Nucleus accumbens (tissue), 56 donors: ENCODE measurements at places on chromosomes 2 and 18.

DNA sequence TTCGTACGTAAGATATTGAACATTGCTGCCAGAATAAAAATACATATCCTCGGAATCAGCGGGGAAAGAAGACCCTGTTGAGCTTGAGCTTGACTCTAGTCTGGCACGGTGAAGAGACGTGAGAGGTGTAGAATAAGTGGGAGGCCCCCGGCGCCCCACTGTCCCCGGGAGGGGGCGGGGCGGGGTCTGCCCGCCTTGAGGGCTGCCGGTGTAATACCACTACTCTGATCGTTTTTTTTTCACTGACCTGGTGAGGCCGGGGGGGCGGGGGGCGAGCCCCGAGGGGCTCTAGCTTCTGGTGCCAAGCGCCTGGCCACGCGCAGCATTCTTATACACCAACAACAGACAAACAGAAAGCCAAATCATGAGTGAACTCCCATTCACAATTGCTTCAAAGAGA, 324.0 kb upstream of the REG3G start:
- DNase-seq: no peak

- DNase-seq: no peak
These were observed 191.0 kb downstream of the GRB14 start for GRCh38 chr2:164430166-164430783.

DNA sequence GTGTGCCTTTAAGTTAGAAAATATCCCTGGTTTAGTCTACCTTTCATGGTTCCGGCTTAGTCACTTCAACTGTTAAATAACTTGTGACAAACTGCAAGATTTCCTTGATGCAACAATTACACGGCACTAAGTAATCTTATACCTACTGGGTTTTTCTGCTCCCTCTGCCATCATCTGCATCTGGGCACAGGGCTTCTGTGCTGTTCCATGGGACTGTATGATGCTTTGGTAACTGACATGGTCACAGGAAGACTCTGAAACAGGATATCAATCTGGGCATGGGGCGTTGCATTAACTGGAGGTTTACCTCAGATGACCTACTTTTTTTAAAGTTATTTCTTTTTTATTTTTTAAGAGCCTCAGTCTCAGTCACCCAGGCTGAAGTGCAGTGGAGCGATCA, 365.4 kb downstream of the SS18 start:
- no peak for DNase-seq

DNA sequence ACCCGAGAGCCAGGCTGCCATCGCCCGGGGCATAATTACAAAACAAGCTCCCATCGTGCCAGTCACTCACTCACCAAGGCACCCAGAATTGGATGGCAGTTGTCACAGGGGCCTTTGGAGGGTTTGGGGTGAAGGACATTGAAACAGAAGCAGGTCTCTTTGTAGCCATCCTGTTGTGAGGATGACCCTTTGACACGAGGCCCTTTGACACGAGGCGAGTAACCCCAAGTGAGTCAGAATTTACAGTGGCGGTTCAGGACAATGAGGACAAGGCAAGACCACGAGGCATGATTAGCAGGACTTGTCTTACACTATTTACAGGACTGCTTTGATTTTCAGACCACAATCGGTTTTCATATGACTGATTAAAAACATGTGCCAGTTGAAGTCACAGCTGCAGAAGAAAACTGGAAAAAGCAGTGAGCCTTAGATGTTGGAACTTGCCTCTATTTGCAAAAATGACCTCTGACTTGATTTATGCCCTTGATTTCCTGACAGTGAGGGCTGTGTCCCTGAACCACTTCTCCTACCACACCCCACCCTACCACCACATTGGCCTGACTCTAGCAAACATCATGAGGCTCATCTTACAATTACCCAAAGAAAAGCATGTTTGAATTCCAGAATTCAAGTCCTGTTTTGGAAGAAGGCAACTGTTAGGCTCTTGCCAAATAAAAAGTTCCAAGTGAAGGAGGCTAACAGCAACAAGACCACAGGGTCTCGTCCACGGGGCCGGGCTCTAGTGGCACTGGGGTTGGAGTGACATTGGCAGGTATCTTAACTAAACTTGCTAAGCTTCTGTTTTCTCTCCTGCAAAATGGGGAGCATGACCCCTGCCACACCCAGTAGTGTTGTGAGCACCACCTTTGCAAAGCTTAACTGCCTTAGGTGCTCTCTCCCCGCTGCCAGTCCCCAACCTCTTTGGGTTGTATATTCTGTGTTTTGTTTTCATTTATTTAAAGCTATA, 64.4 kb upstream of the FOSL2 start:
- no peak for DNase-seq

- no peak for DNase-seq
These were observed 200.5 kb downstream of the MC4R start for GRCh38 chr18:60172030-60172429.

- DNase-seq: no peak
These were observed 326.4 kb downstream of the THSD7B start for GRCh38 chr2:137091704-137092103.

GRCh38 chr2:41967476-41968181, 80.2 kb upstream of the PKDCC start:
- DNase-seq: no peak

GRCh38 chr2:135840601-135841000, 3.6 kb upstream of the LCT start:
- no peak for DNase-seq

- DNase-seq: no peak
These were observed 30.5 kb upstream of the ARMC9 start for GRCh38 chr2:231167745-231168459.

- DNase-seq: no peak
These were observed 215.6 kb upstream of the NABP1 start for GRCh38 chr2:191462370-191462769.

DNA sequence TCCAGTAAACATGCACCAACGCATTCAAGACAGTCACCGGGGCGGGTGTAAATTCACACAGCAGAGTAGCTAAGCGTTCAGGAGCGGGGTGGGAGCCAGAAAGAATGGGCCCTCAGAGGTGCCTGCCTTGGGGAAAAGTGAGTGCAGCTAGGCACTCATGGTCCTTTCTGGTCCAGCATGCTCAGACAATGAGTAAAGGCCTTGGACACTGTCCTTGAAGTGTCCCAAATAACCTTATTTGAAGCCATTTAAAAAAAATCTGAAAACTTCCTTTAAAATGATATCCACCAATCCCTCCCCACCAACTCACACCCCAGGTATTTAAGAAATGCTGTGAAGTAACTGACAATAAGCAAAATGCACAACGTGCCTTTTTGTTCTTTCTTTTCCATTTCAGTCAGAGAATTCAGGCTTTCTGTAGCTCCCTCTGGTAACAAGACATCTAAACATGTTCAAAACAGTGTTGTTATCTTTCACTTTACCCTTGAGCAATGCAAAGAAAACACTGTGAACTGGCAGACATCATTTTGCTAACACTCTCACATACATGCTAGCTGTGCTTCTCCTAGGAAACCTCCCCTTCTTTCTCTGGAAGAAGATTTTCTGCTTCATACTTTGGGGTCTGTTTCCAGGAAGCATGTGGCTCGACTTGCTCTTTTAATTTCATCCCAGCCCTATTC, 445.1 kb upstream of the SPRED2 start:
- DNase-seq: no peak

GRCh38 chr2:159903443-159904126, 105.6 kb upstream of the CD302 start:
- DNase-seq: no peak

- DNase-seq: no peak
These were observed 55.0 kb upstream of the MCFD2 start for GRCh38 chr2:46970334-46971288.

GRCh38 chr2:4047961-4048891, 344.9 kb downstream of the DCDC2C start:
- DNase-seq: no peak

- no peak for DNase-seq
These were observed 45.3 kb upstream of the CCBE1 start for GRCh38 chr18:59742325-59743111.

DNA sequence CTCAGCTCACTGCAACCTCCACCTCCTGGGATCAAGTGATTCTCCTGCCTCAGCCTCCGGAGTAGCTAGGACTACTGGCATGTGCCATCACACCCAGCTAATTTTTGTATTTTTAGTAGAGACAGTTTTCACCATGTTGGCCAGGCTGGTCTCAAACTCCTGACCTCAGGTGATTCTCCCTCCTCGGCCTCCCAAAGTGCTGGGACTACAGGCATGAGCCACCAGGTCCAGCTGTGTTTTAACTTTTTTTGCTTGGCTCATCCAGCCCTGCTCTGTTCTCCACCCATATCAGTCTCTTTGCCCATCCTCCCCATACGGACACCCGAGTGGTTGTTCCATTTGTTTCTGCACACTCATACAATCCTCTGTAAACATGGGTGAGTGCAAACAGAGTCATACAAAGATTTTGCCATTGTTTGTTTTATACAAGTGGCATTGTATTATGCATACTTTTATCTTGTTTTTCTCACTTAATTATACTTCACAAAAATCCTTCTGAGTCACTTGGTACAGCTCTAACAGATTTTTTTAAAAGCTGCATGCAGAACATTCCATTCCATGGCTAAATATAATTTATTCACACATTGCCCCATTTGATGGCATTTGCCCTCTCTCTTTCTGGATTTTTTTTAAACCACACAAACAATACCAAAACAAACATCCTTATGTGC, 5.3 kb downstream of the APOB start:
- DNase-seq: no peak

GRCh38 chr18:48479531-48479930, 59.3 kb upstream of the CTIF start:
- DNase-seq: no peak

DNA sequence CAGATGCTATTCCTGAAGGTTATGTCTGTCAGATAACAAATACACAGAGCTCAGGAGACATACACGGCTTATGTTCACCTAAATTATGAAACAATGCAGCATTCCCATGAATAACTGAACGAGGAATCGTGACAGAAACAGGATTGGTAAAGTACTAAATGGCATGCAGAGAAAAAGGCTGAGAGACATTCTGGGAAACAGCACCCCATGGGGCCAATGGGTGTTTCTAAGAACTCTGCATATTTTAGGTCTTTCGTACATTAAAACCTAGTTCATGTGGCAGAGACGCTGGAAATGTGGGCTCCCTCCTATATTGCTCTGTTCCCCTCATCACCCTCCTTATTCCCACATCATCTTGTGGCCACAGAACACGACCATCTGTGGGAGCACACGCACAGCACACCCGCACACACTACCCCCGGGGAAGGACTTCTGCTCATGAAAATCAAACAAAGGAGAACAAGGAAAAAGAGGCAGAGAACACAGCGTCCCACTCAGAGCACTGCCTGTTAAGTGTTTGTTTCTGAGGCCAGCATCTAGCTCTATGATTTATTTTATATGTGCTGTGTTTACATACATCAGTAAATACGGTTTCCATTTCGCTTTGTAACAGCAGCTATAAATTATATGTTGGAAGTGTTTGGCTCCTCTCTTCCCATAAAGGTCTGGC, 143.6 kb downstream of the AFF3 start:
- no peak for DNase-seq

- DNase-seq: no peak
These were observed 7.1 kb downstream of the ASB18 start for GRCh38 chr2:236257136-236257535.

DNA sequence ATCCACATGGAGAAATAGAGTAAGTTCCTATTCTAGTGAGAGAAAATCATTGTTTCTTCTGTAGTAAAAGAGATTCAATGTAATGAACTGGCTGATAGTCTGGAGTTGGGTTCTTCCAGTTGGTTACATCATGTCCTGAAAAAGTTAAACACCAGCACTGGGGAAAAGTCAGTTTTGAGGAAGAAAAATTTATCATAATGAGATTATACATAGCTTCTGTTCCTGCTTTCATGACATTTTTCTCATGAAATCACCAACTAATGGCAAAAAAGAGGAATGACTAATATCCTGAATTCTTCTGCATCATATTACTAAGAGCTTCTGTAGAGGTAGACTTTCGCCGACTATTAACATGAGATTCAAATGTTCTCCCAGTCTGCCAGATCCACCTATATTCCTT, 69.2 kb upstream of the SLC9A2 start:
- no peak for DNase-seq

DNA sequence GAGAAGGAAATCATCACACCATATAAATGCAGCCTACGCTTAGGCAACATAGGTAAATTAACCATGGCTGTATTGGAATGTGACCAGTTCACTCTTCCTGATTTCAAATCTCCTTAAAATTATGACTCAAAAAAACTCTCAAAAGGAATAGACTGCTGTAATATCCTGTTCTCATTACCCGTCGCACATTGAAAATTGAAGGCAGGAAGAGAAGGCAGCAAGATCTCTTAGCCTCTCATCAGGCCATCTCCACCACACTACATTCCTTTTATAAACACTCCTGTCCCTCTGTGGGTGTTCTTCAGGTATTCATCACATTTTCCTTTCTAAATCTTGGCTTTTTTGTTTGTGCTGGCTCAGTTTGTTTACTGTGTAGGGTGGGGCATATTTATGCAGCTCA, 83.2 kb downstream of the PPP1R1C start:
- DNase-seq: no peak

DNA sequence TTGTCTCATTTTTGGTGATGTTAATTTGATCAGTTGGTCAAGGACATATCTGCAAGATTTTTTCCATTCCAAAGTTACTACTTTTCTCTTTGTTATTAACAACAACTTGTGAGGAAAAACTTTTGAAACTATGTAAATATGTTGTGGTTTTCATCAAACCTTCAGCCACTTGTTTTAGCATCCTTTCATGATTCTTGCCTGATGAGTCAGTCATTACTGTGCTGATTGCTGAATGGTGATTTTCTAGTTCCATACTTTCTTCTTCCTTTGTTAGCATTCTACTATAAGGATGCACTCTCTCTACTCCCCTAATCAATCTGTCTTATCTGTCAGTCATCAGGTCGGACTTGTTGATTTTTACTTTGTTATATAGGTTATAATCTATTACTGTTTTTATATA, 10.9 kb downstream of the TMEM87B start:
- no peak for DNase-seq

GRCh38 chr2:58158481-58158880, 82.6 kb downstream of the FANCL start:
- DNase-seq: no peak

DNA sequence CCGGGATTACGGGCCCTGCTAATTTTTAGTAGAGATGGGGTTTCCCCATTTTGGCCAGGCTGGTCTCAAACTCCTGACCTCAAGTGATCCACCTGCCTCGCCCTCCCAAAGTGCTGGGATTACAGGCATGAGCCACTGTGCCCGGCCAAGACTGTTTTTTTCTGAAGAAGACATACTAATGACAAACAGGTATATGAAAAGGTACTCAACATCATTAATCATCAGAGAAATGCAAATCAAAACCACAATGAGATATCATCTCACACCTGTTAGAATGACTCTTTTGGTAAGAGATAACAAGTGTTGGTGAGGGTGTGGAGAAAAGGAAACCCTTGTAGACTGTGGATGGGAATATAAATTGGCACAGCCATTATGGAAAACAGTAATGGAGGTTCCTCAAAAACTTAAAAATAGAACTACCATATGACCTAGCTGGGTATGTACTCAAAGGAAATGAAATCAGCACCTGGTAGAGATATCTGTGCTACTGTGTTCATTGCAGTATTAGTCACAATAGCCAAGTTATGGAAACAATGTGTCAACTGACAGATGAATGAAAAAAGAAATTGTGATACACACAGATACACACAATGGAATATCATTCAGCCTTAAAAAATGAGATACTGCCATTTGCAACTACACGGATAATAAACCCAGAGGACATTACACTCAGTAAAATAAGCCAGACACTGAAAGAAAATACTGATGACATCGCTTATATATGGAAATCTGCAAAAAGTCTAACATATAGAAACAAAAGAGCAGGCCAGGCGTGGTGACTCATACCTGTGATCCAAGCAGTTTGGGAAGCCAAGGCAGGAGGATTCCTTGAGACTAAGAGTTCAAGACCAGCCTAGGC, 20.8 kb downstream of the SOS1 start:
- DNase-seq: no peak
